Mammary epithelial cell (primary cell): ENCODE measurements at places on chromosomes 5 and 9. TPM values are rescaled to one million over a fixed set of nuclear protein-coding genes. Genes with fewer than 3 reads are reported as not detected.

GPX8 gene
- polyA plus RNA-seq, result 30.8 TPM

LCN2 gene
- polyA plus RNA-seq, result 2.1 TPM

C5orf58 gene
- not detected for polyA plus RNA-seq

TNFSF8 gene
- polyA plus RNA-seq, result not detected

PCBD2 gene
- 3.0 TPM for polyA plus RNA-seq

JAKMIP2 gene
- 0.12 TPM for polyA plus RNA-seq
